ENCODE measurements at places on chromosomes 6 and 20.

DNA sequence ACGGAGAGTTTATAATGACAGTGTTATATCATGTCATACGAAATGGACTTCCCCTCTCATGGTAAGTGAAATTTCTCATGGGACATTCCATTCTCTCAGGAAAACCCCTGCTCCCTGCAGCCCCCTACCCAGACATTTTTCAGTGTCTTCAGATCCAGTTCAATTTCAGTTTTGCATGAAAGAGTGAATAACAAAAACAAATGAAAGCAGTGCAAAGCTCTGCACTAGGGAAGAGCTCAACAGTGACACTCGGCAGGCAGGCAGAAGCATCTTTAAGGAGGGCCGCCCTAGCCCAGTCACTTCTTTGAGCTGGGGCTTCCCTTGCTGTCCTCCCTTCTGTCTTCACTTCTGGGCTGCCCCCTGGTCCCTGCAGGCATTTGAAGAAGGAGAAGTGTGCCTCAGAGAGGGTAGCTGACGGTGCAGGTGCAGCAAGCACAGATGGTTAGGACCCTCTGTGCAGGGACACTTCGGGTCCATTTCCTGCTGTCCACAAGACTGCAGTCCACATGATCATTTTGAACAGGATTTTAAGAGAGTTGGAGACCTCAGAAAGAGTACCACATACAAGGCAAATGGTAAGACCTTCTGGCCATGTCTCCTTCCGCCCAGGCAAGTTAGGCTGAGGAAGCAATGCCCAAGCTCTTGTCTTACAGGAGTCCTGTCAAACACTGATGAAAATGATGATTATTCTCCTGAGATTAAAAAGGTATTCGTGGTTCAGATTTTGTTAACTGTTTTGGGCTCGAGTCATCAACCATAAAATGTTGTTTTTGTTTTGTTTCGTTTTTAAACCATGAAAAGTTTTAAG lies 5.4 kb upstream of the DUSP22 start:
- no peak for DNase-seq

DNA sequence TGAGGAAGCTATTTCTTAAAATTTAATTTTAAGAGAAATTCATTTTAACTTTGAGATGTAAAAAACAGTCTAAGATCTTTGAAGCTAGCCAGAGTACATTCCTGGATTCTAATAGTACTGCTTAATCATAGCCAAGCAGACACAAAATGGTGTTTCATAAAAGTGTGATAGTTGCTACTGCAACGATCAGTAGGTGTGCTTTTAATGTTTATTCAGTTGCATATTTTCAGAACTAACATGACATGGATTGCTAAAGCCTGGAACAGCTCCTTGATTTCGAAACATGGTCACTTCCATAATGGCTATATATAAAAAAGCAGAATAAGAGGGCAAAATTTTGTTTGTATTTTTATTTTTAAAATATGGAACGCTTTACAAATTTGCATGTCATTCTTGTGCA lies 35.5 kb downstream of the SESN1 start:
- DNase-seq = no peak

- DNase-seq = no peak
Observed at GRCh38 chr6:72322771-72323170, 299.1 kb upstream of the KCNQ5 start.

DNA sequence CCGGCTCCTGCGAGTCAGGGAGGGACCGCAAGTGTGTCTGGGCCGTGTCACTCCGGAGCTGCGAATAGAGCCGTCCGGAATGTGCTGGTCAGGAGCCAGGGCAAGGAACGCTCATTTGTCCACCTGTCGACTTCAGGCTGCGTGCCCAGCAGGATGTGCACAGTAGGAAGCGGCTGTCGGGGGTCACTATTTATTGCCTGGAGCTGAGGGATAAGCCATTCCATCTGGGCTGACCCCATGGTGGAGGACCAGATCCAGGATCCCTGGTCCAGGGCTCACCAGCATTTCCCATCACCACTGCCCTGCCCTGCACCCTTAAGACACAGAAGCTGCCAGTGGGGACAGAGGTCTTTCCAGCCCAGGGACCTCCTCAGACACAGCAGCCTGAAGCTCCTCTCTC lies 14.7 kb downstream of the NTSR1 start:
- DNase-seq = no peak

- no peak for DNase-seq
Observed at GRCh38 chr20:58921564-58921963, 59.5 kb upstream of the NELFCD start.

DNA sequence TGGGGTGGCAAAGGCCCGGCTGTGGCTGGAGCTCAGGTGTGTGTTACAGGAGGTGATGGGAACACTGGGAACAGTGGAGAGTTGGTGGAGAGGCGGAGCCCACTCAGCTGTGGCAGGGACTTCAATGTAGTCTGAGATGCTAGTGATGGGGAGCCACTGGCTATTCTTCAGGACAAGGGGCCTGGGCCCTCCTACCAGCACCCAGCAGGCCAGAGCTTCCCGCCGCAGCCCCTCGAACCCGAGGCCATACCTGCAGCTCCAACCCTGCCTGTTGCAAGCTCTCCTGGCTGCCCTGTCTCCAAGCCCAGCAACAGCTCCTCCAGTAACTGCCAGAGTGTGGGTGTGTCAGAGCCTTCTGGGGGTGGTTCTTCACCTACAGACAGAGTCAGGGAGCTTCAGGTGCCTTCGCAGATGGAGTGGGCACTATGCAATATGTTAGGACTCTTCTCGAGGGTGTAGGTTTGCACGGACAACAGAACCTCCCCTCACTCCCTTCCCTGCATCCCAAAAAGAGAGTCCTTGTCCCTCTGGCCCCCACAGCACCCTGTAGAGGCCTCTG lies 146.2 kb upstream of the MLN start:
- no peak for DNase-seq

DNA sequence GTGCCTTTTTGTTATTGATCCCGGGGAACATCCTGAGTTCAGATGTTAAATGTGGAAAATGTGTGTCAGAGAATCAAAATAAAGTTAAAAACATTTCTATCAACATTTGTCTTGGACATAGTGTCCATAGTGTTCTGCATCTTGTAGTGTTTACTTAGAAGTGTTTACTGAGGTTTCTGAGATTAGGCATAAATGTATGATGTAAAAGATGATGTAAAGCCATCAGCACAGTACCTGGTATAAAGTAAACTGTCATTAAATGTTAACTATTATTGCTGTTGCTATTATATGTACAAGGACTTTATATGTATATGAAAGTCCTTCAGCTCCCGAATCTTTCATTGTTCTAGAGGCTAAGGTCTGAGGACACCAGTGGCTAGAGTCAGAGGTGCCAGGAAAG lies 28.2 kb upstream of the VEGFA start:
- DNase-seq = no peak

DNA sequence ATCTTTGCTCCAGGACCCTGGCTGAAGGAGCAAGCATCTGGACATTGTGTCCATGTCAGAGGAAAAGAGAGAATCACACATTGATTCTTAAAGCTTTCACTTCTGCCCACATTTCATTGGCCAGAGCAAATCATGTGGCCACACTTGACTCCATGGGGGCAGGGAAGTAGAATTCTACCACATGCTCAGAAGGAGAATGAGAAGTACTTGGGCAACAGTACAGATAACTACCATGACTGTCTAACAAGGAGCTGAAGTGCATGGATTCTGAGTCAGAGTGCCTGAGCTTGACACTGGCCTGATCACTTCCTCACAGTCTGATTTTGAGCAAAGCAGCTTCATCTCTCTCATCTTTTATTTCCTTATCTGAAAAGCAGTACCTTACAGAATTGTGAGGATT lies 38.6 kb downstream of the GHRH start:
- no peak for DNase-seq

GRCh38 chr6:108421366-108421765 lies 126.5 kb downstream of the AFG1L start:
- DNase-seq = no peak

DNA sequence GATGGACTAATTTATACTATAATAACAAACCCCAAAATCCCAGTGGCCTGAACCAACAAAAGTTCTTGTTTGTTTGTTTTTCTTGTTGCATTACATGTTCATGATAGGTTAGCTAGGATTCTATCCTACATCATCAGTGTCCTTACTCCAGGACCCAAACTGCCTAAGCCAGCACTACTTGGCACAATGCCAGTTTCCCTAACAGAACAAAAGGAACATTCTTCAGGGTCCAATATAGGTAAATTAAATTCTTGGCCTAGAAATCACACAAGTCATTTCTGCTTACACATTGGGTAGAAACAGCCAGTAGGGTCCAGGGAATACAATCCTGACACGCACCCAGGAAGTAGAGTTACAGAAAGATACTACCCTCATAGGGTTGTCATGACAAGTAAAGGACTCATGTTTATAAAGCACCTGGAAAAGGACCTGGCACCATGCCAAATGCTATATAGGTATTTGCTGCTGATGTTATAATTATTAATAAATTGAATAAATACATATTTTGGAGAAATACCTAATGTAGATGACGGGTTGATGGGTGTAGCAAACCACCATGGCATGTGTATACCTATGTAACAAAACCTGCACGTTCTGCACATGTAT lies 38.8 kb downstream of the RCAN2 start:
- no peak for DNase-seq

DNA sequence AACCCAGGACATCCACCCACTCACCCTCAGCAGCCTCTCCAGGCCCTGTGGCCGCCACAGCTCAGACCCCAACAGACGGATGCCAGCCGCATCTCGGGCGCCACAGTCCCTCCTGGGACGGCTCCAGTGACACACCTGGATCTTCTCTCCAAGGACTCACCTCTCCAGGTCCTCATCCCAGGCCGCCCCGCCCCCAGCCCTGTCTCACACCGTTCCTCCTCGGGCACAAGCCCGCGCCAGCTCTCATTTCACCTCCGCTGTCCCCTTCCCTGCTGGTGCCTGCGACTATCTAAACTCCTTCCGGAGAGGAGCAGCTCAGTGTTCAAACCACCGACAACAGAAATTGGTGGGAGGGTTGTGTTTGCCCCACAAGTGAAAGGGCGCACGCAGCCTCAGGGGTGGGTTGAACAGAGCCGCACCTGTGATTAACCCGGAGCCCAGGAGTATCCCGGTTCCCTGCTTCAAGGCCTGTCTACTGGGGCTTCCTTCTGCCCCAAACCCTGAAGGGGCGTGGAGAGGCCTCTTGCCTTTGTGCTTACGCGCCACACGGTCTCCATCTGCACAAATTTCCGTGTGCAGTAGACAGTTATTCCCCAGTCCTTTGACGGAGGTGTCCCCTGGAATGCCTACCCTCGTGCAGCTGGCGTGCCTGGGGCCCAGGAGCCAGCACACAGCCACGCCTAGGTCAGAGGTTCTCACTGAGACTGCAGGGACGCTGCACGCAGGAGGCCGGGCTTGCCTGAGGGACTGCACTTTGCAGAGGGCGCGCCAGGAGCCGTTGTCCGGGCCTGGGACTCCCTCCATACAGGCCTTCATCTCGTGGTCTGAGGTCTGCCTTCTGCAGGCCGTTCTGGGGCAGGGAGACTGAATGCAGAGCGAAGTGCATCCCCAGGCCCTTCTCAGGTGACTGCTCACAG lies 232.7 kb downstream of the DLL1 start:
- DNase-seq = no peak

DNA sequence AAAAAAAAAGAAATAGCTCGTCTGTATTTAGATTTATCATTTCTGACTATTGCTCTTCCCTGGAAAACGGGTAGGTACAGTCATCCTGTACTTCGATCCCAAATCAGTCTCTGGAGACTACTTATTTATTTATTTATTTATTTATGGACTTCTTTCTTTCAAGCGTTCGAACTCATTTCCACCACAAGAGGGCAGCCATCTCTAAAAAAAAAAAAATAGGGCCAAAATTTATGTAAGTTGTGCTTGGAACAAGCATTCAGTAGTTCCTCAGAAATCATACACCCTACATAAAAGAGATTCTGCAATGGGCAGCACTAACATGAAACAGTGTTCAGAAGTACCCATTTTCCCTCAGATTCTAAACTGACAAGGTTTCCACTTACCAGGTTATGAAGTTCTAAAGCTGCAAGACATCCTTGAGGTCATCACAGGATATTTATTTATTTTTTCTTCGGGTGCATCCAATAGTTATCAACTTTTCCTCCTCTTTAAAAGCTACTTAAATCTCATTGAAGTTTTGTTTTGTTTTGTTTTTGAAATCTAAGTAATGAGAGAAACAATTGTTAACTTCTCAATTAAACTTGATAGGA lies 1.9 kb upstream of the BMP2 start:
- DNase-seq = no peak

DNA sequence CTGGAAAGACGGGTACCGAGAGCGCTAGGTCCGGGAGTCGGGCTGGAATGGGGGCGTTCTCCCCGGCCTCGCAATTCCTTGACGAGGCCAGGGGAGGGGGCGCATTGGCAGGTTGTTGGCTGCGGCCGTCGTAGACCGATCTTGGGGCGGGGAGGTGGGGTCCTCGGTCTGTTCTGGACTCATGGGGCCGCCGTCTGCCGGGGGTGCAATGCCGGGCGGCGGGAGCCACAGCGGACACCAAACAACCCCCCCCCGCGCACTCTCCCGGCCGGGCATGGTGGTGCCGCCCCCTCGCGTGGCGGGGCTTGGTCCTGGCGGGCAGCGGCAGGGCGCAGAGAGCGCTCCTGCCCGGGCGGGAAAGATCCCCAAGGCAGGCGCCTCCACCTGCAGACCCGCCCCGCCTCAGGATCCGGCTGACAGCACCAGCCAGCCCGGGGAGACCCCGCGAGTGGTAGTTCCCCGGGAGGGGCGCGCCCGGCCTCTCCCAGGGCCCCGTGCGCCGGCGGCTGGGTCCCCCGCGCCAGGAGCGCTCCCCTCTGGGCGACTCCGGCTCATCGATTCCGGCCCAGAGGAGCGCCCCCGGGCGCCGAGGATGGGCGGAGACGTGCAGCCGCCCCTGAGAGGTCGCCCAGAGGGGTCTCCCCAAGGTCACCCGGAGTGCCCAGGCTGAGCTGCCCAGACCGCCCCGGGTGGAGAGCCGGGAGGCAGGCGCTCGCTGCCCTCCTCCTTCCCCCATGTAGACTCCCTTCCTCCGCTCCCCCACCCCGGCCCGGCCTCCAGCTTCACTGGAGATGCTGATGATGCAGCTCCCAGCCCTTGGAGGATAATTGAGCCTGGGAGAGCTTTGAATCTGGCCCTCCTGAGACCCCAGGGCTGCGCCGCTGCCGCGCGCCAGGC lies 709 bp downstream of the PPP1R16B start:
- peak; percentile 53 for DNase-seq

- DNase-seq = no peak
Observed at GRCh38 chr20:21515300-21516179, 1.7 kb upstream of the NKX2-2 start.

DNA sequence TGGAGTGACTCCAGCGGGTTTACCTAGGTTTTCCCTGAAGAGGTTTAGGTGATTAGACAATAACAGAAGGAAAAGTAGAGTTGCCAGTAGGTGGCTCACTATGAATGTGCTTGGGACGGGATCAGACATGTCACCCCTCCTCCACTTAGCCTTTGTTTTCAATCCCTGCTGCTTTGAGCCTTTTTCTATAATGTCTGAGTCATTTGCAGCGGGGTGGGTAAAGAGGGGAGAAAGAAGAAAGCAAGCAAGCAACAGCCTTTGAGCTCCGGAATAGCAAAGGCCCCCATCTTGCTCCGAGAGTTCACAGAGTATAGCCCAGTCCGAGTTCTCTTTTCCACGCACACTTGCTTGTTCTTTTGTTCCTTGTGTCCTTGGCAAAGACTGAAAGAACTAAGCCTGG lies 129.1 kb downstream of the PACRG start:
- DNase-seq = no peak

GRCh38 chr6:128367437-128367836 lies 153.0 kb downstream of the PTPRK start:
- DNase-seq = no peak
